Activated CD4-positive, alpha-beta memory T cell treated with anti-CD3 and anti-CD28 coated beads, Interleukin-2, amount 10 ng/mL, durations not matched to agents 7 days and 5 days (primary cell): ENCODE measurements at places on chromosomes 7 and 10.

DNA sequence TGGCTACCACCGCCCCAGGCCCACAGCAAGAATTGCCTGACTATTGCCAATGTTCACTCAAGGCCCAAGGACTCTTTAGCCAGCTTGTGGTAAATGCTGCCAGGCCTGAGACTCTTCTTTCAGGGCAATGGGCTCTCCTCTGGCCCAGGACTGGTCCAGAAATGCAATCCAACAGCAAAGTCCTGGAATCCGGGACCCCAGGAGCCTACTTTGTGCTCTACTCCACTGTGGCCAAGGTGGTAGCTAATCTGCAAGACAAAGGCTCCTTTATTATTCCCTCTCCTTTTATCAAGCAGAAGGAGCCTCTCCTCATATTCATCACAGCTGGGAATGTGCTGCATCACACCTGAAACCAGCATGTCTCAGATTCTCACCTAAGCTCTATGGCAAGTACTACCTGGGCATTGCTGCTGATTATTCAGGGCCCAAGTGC is 107.6 kb upstream of the PRSS58 start:
- DNase-seq = no peak

DNA sequence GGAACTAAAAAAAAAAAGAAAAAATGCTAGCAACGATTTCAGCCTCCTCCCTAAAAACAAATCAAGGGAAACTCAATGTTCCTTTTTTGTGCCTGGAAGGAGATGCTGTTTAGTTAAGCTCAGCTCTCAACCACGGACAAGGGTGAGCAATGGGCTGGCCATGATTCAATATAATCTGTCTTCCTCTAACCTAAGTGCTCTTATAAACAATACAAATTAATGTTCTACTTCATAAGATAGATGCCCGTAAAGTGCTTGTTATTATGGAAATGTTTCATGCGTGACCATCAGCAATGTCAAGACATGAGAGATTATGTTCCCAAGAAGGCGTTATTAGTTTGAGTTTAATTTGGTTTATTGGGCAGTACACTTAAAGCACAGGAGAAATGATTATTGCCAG is 320.3 kb downstream of the SFMBT2 start:
- DNase-seq = no peak

- no peak for DNase-seq
Observed at GRCh38 chr7:474605-475424, 44.8 kb downstream of the PDGFA start.

DNA sequence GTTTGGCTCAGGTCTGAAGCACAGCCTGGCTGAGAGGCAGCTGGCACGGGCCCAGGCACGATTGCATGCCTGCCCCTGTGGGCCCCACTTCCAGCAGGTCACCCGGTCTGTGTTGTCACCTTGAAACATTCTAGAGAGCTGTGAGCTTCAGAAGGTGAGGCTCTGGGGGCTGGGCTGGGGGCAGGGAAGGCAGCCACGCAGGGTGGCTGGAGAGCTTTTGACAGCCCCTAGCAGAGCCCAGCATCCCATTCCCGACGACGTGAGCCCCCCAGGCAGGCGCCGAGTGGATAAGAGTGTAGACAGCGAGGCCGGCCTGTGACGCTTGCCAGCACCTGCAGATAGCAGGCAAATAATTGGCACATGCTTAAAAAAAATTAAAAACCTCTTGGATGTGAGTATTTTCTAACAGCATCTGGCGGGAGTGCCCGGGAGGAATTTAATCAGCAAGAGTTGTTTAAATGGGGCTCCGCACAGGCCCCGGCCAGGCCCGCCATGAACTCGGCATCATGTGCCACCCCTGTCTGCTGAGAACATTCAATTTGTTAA is 212.0 kb upstream of the TBX20 start:
- DNase-seq = no peak

- peak; percentile 82 for DNase-seq
Observed at GRCh38 chr7:149865437-149865836, 8.3 kb upstream of the ATP6V0E2 start.
